ENCODE measurements at places on chromosomes 16 and 17.

DNA sequence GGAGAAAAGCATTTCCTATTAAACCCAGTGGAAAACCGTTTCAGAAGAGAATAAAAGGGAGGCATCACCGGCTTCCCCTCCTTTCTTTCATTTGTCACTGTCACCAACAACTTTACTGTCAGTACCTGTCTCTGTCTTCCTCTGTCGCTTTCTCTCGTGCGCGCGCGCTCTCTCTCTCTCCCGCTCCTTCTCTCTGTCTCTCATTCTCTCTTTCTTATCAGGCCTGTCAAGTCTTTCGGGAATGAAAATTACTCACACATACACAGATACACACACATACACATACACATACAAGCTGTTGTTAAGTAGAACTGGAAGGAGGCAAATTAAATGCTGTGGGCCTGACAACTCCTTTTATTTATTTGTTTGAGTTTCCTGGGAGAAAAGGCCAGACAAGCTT lies 17.6 kb downstream of the MYOCD start:
- no peak for DNase-seq

DNA sequence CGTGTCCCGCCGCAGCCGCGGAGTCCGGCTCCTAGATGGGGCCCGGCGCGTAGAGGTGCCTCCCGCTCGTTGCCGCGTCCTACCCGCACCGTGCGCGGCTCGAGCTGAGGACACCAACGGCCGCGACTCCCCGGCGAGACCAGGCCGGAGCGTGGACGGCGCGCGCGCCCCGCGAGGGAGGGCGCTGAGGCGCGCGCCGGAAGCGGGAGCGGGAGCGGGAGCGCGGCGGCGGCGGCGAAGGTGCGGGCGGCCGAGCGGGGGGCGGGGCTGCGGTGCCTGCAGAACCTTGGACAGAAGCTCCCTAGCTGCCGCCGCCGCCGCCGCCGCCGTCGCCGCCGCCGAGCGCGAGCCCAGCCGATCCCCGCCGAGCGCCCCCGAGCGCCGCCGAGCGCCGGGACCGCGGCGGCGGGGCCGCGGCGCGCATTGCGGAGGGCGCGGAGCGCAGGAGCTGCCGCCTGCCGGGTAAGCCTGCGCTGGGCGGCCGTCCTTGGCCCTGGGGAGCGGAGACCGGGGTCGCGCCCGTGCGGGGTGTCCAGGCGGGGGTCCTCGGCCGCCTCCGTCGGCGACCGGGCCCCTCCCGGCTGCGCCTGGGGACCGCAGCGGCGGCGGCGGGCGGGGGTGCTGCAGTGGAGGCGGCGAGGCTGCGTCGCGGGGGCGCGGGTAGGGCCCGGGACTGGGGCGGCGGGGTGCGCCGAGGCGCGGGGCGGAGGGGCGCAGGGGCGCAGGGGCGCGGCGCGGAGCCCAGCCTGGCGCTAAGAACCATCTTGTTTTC lies at the start of gene CDK5R1:
CDK5R1 (plus strand) TSS at position 293 of the 772 bp plus-strand sequence. CDS start 628 bp downstream, outside the sequence.
- peak; percentile 80 for DNase-seq

DNA sequence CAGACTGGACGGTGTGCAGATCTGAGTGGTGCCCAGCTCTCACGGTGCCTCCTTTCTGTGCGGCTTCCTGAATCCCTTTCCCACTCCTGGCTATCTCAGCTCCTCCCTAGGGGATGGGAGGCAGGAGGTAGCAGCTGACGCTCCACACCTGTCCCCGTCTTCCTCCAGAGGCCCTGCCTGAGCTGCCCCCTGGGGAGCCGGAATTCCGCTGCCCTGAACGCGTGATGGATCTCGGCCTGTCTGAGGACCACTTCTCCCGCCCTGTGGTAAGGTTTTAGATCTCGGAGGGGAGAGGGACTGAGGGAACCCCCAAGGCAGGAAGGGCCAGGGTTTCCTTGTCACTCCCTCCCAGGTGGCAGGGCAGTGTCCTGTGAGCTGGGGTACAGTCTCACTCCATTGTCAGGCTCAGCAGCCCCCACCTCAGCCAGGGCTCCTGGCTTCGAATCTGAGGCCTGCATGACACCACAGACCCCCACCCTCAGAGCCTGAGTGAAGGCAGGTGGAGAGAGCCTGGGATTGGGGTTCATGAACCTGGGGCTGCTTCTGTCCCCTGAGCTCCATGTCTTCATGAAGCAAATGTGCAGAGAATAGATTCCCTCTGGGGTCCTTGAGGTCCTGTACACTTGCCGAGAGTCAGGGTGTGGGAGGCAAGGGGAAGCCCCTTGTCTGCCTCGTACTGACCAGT lies 6.6 kb downstream of the DEF8 start:
- no peak for DNase-seq

DNA sequence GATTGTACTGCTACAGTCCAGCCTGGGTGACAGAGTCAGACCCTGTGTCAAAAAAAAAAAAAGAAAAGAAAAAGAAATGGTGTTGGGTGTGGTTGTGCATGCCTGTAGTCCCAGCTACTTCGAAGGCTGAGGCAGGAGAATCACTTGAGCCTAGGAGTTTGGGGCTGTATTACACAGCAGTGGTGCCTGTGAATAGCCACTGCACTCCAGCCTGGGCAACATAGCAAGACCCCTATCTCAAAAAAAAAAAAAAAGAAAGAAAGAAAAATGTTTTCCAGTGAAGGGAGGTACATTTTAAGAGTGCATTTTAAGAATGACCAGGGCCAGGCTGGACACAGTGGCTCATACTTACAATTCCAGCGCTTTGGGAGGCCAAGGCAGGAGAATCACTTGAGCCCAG lies 6.3 kb downstream of the ARL2BP start:
- DNase-seq: no peak

DNA sequence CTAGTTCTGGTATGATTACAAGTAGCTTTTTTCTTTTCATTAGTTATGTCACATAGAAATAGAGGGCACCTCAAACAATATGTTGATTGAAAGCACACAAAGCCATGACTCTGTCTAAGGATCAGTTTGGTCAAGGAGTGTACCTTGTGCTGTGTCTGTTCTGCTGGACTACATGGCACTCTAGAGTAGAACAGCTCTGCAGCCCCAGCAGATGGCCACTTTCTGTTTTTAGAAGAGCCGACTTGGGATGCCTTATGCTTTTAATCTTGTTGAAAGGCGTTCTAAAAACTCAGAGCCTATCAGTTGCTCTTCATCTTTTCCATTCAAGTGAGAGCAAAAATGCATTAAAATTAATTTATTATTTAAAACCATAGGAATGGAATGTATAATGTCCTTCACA lies 49.3 kb upstream of the CA10 start:
- DNase-seq: no peak

DNA sequence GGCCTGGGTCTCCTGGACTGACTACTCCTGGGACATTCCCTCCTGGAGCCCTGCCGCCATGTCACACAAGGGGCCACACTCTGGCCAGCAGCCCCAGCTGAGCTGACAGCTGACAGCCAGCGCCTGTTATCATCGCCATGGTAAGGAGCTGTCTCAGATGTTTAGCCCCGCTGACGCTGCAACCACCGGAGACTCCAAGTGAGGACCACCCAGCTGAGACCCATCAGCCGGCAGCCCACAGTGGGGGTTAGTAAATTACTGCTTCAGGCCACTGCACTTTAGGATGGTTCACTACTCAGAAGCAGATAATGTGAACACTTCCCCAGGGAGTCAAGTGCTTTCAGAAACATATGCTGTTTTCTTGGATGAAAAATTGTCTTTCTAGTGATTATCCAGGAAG lies 14.6 kb upstream of the SPHK1 start:
- no peak for DNase-seq

DNA sequence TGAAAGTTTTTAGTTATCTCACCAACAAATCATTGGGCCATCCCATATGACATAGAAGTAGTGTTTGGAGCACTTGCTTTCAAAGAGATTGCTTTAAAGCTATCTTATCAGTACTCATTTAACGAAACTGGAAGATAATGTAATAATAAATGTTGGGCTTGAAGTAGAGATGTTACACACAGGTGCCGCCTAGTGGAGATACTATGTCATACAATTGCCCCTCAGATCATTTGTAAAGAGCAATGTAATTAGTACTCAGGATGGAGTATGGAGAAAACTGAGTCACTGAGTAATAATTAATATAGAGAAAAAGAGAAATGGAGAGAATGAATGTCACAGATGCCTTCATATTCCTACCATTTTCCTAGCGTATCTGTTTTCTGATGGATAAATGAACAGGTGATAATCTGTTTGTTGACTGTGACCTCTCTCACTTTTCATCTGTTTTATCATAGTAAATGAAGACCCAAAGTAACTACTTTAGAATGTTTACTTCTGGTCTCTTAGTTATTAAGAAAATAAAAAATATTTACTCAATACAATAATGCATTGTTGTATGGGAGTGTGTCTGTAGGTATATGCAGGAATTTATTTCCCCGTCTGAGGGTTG lies 80.4 kb downstream of the EFCAB5 start:
- peak; percentile 39 for DNase-seq

DNA sequence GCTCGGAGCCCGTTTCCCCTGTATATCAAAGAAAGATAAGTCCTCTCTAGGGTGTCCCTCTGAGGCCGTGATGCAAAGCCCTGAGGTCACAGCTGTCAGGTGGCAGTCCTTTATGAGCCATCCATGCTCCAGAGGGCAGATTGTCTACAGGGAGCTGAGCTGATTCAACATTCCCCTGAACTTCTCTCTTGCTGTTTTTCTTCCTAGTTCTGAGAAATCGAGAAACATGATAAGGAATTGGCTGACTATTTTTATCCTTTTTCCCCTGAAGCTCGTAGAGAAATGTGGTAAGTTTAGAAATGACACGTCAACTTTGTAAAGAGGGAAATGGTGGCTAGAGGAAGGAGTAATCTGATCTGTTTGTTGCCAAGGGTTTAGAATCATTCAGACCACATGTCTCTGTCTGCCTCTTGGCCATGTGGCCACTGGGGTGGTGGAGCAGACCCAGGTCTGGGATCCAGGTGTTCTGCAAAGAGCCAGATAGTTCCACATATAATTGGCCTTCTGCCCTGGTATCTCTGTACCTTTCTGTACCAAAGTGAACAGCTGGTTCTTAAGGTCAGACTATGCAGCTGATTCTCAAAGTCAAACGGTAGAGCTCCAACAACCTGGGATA lies 3.5 kb downstream of the CTNS start:
- peak; percentile 63 for DNase-seq

GRCh38 chr16:47028767-47029377 lies 55.4 kb upstream of the DNAJA2 start:
- DNase-seq: no peak

DNA sequence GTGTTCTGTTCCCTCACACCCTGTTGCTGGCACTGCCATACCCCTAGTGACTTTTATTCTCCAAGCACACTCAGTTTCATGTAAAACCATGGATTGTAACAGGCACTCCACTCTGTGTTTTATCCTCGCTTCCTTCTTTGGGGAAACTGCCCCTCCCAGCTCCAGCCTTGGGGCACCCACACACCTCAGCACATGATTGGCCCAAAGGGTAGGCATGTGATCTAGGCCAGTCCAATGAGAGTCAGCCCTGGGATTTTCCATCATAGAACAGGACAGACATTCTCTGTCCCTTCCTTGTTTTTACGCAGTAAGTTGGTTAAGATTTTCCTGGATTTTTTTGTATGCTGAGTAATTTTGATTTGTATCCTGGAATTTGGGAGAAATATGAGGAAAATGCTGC lies 115.4 kb downstream of the C16orf95 start:
- no peak for DNase-seq

DNA sequence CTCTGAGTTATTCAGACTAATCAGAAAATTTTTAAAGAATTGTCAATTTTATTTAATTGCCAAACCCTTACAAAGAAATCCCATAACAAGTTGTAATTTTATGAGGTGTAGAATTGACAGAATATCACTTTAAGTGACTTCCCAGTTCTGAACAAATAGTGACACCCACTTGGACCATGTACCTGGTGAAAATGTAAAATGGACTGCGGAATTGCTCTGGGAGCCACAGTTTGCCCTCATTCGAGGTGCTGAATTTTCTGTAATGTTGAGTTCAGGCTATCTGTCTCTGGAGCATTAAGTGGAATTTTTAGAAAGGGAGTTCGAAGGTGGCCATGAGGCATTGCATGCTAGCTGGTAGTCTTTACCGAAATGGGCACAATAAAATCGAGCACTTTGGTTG lies 5.1 kb downstream of the GNAO1 start:
- DNase-seq: no peak
